ENCODE measurements at places on chromosomes 11 and 22. TPM values are rescaled to one million over a fixed set of nuclear protein-coding genes. Genes with fewer than 3 reads are reported as not detected.

- DNase-seq, result peak; percentile 44
Observed at GRCh38 chr11:110093407-110094297, 460 bp downstream of the ZC3H12C start.

DNA sequence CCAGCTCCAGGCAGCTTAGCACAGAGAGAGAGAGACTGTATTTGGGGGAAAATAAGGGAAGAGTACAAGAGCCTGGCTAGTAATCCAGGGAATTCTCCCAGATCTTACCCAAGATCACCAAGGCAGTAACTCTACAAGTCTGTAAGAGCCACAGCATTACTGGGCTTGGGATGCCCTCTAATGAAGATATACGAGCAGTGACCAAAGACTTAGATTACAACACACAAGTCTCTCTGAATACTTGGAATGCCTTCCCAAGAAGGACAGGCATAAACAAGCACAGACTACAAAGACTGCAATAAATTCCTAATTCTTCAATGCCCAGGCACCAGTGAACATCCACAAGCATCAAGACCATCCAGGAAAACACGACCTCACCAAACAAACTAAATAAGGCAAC lies 17.7 kb downstream of the DNAJC24 start:
- no peak for DNase-seq

- DNase-seq, result peak; percentile 70
Observed at GRCh38 chr11:61679893-61680621, at the start of gene DAGLA. DAGLA (plus strand) TSS chr11:61680391; CDS start chr11:61720156, 39,765 bp downstream.

DNA sequence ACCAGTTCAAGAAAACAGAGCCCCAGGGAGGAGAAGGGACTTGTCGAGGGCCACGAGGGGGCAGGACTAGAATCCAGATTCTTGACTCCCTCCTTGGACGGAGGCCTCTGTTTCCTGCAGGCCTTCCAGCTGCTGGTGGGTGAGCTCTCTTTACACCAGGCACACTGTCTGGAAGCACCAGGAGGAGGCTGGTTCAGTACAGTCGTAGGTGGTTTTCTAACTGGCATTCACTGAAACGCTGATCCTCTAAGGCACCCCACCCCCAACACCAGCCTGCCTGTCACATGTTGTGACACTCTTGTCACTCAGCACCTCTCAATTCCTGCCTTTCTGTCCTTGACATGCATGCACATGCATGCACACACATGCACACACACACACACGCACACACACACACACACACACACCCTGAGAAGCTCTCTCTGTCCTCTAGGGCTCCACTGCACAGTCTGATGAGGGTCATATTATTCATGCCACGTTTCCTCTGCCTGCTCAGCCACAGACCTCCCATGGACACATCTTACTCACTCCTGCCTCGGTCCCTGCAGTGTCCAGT lies 751 bp downstream of the MS4A10 start:
- DNase-seq, result no peak

DNA sequence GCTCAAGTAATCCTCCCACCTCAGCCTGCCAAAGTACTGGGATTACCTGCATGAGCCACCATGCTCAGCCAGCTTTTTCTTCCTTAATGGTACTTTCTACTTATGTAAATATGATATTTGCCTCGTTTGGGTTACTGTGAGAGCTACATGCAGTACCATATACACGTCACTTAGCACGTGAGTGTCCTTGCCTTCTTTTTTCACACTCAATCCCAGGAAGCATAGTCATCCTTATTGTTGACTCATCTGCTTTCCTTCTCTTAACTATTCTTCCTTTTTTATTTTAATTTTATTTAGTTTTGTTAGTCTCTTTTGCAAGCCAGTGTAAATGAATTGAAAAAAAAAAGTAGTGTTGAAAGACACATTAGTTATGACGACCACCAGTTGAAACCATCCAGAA lies 205.9 kb downstream of the HIPK3 start:
- no peak for DNase-seq

- no peak for DNase-seq
Observed at GRCh38 chr11:78840200-78840599, 265.5 kb upstream of the NARS2 start.

- DNase-seq, result no peak
Observed at GRCh38 chr22:26621663-26622062, at the start of gene CRYBA4. CRYBA4 (plus strand) TSS chr22:26621963; CDS start chr22:26622597, 634 bp downstream.

- no peak for DNase-seq
Observed at GRCh38 chr11:130580891-130581492, 132.5 kb downstream of the ADAMTS15 start.

DNA sequence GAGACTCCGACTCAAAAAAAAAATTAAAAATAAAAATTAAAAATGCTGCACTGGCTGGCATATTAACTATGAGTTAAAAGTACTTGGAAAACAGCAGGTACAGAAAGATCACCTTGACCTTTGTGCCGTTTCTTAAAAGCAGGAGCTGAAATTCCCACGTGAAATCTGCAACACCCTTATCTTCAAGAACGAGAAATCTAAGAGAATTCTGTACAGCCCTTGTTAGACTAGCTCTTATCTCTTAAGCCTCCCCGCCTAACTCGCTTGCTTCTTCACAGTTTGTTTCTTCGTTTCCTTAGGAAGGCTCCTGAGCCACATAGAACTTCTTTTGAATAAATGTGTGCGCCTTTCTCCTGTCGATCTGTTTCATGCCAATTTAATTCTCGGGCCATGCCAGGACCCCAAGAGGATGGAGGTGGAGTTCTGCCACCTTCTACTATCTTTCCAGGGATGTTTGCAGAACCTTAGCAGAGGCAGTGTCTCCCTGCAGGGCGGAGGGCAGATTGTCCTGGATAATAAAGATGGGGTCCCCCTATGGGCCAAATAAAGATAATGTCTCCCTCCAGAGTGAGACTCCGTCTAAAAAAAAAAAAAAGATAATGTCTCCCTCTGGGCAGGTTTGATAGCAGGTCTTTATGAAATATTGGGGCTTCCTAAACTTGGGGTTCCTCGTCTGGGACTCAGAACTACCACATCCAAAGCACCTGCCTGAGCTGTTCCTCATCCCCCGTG lies 27.4 kb upstream of the SYT8 start:
- DNase-seq, result no peak

DNA sequence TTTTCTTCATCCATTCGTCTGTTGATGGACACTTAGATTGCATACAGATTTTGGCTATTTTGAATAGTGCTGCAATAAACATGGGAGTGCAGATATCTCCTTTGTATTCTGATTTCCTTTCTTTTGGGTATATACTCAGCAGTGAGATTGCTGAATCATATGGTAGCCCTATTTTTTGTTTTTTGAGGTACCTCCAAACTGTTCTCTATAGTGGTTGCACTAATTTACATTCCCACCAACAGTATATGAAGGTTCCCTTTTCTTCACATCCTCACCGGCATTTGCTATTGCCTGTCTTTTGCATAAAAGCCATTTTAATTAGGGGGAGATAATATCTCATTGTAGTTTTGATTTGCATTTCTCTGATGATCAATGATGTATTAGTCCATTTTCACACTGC lies 96.1 kb downstream of the PRR5L start:
- no peak for DNase-seq

GRCh38 chr11:27184458-27185312 lies 144.1 kb downstream of the BBOX1 start:
- no peak for DNase-seq

DNA sequence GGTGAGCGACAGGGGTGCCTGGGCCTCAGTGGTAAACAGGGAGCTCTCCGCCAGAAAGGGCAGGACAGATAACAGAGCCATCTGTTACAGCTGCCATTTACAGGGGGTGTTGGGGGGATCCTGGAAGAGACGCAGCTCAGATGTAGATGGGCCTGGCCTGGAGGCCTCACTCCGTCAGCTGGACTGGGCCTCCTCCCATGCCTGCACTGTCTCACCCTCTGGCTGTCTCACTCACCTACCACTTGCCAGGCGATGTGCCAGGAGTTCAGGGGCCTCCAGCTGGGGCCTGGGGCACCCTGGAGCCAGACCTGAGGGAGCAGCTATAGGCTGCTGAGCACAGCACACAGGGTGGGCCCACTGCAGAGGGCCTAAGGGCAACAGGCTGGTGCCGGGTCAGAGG lies 16.3 kb upstream of the SUSD2 start:
- DNase-seq, result no peak

GRCh38 chr11:3904228-3904627 lies 48.8 kb downstream of the STIM1 start:
- DNase-seq, result no peak

GRCh38 chr11:38814670-38815069 lies 2216.6 kb upstream of the RAG2 start:
- no peak for DNase-seq

- peak; percentile 73 for DNase-seq
Observed at GRCh38 chr11:61429346-61429690, 457 bp downstream of the CPSF7 start.

DNA sequence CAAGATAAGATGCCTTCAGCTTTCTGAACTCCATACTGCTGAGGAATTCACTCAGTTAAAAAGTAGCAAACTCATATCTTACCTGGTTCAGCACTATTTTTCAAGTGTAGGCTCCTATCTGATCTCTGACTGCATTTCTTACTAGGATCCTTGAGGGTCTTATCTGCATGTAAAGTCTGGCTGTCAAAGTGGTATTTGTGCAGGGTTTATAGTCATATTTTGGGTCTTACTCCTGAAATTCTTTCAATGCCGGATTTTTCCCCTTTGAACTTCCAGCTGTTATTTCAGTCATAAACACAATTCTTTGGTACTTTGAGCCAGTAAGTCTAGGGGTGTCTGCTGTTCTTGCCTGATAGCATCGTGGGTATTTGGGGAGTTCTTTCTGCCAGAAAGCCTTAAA lies 25.3 kb upstream of the NOX4 start:
- DNase-seq, result no peak

- no peak for DNase-seq
Observed at GRCh38 chr22:28141614-28142013, 222.6 kb upstream of the PITPNB start.

- DNase-seq, result no peak
Observed at GRCh38 chr11:120598517-120599257, 87.1 kb downstream of the GRIK4 start.

DNA sequence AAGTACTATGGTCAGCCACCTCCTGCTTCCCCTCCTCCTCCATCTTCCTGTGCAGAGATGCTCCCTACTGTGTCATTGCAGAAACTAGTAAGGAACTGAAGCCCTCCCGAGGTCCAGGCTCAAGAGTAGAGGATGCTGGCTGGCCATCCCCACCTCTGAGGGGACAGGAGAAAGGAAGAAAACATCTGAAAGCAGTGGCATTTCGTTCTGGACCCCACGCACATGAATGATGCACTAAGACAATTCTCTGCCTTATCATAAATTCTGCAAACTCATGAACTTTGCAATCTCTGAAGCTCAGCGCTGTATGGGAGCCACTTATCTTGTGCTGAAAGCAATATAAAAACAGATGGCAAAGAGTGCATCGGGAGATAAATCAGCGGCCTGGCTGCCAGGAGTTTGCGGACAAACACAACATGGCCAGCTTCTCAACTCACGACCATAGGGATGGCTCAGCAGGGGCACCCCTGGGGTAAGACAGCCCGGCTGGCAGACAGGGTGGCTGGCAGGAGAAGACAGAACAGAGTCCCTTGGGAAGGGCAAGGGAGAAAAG lies 306.4 kb downstream of the NXPE2 start:
- no peak for DNase-seq

DNA sequence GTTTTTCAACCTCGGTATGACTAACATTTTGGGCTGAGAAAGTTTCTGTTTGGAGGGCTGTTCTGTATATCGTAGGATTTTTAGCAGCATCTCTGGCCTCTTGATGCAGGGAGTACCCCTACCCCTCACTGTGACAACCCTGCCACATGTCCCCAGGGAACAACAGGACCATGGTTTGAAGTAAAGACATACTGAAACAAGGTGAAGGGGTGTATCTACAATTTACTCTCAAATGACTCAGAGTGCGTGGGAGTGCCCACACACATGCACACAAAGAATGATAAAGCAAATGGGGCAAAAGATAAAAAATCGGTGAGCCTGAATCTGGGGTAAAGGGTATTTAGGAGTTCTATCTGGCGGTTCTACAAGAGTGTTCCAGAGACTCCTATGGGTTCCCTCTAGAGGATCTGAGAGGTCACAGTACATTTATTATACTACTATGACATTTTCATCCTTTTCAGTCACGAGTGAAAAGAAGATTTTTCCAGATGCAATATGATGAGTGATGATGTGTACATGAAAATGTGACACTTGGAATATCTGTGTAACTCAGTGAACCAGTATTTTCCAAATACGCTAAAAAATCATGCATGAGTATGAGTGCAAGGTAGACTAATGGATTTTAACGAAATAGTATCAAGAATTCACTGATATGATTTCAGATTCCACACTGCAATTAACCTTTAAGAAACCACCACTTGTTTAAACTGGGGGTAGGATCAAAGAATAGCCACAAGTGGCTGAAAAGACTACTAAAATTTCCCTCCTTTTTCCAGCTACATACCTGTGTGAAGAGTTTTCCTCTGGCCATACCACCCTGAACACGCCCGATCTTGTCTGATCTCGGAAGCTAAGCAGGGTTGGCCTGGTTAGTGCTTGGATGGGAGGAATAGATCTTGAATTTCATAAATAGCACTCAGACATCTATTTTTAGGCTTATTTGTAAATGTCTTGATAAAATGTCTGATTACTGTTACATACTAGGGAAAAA lies 56.3 kb upstream of the YPEL1 start:
- DNase-seq, result no peak

DNA sequence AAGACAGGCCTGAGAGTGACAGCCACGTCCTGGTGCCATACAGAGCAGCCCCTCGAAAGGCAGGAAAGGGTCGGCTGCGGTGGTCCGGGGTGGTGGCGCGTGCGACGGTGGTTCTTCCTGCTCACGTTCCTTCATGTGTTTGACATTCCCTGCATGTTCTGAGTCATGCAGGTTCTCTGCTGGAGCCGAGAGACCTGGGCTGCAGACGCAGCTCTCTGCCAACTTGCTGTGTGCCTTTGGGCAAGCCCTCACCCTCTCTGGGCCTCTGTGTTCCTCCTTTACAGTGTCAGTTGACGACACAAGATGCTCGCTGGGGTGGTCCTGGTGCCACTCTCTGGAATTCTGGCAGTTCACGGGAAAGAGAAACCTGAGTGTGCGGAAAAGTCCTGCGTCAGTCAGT lies 12.0 kb downstream of the ARHGAP8 start:
- DNase-seq, result no peak

GRCh38 chr11:102420547-102420946 lies 32.0 kb downstream of the TMEM123 start:
- no peak for DNase-seq

GRCh38 chr11:134612140-134613030 lies 200.3 kb upstream of the B3GAT1 start:
- no peak for DNase-seq

The P2RY2 gene
- 0.55 TPM for total RNA-seq

The TIMP3 gene
- total RNA-seq, result 3.2 TPM

The OR51B4 gene
- total RNA-seq, result not detected

The POU2F3 gene
- total RNA-seq, result not detected

The PKNOX2 gene
- total RNA-seq, result 39.9 TPM

The PHOX2A gene
- total RNA-seq, result not detected

The CHST1 gene
- 0.31 TPM for total RNA-seq

The GRAP2 gene
- 0.58 TPM for total RNA-seq

The ART1 gene
- total RNA-seq, result not detected

The TPH1 gene
- total RNA-seq, result 0.50 TPM

The MLC1 gene
- total RNA-seq, result not detected
